ENCODE measurements at places on chromosomes 13 and 19.

DNA sequence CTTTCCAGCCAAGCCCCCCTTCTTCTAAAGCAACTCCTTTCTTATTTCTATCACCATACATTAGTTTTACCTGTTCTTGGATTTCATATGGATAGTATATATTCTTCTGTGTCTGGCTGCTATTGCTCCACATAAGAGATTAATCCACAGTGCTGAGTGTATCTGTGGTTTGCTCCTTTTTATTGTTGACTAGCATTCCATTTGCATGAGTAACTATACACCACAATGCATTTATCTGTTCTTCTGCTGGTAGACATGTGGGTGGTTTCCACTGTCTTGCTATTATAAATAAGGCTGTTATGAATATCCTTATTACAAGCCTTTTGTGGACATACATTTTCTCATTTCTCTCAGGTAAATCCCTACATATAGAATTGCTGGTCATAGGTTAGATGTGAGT, 138.2 kb downstream of the SLC7A1 start:
- DNase-seq: no peak

DNA sequence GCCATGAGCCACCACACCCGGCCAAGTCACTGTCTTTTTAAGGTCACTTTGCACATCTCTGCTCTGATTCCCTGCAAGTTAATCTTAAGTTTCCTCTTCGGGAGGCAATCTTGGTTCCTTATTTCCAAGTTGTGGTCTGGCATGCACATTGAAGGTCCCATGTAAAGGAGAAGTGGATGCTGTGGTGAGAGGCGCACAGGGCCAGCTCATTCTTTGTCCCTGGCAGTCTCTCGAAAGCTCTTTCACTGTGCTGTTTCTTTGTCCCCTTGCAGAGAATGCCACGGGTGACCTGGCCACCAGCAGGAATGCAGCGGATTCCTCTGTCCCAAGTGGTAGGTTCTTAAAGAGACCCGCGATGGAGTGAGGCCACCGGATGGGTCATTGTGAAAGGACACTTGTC, 16.4 kb upstream of the C19orf33 start:
- no peak for DNase-seq

DNA sequence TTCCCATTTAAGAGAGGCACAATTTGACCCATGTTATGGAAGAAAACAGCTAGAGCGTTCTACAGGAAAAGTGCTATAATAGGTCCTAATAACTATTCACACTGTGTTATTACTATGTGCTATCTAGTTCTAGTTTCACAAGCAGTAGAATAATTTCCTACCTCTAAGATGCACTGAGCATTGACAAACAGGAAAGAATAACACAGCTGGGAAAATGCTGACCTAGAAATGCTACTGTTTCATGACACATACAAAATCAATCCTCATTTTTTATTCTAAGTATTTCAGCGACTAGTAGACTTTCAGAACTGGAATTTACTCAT, 259.5 kb downstream of the ITGBL1 start:
- DNase-seq: no peak

GRCh38 chr13:112895521-112896465, 73.2 kb upstream of the MCF2L start:
- DNase-seq: no peak

GRCh38 chr19:42109896-42110295, 22.4 kb downstream of the POU2F2 start:
- DNase-seq: no peak

DNA sequence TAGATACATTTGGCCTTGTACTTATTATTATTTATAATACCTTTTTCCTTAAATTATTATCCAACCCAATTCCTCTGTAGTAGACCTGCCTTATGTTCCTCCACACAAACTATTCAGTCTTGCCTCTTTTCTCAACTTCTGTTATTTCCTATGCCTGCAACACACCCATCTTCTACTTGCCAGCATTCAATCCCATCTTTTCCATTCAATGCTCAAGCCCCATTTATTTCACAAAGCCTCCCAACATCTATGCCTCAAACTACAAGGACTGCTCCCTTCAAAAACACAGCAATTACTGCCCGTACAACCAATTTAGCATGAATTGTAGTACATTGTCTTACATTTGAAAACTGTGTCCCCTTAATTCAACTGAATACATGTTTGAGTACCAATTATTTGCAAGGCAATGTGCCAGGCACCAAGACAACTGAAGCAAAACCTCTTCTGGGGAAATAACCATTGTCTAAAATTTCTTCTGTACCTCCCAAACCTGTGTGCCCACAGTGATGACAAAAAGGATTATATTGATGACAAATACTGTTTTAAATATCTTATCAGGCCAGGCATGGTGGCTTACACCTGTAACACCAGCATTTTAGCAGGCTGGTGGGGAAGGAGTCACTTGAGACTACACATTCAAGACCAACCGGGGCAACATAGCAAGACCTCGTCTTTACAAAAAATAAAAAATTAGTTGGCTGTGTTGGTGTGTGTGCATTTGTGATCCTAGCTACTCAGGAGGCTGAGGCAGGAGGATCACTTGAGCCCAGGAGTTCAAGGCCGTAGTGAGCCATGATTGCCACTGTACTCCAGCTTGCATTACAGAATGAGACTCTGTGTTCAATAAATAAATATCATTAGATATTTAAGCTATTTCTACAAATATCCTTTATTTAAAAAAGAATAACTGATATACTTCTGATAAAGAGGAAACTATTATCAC, 35.1 kb downstream of the ELF1 start:
- DNase-seq: no peak

- no peak for DNase-seq
Observed at GRCh38 chr13:43143591-43143990, 120.2 kb downstream of the DNAJC15 start.

All from CD4-positive, alpha-beta memory T cell (primary cell).